CD4-positive, alpha-beta T cell treated with Interferon alpha-2 for 1 hour (primary cell): ENCODE measurements at places on chromosomes 1 and 21.

GRCh38 chr1:68228851-68229250 is 3.5 kb downstream of the WLS start:
- no peak for DNase-seq

GRCh38 chr1:34762474-34763141 is 3.1 kb downstream of the GJB4 start:
- no peak for DNase-seq

- DNase-seq, result no peak
These were observed 341.8 kb downstream of the USH2A start for GRCh38 chr1:216081445-216081844.

- no peak for DNase-seq
These were observed 115.9 kb downstream of the HUNK start for GRCh38 chr21:31988492-31989290.

DNA sequence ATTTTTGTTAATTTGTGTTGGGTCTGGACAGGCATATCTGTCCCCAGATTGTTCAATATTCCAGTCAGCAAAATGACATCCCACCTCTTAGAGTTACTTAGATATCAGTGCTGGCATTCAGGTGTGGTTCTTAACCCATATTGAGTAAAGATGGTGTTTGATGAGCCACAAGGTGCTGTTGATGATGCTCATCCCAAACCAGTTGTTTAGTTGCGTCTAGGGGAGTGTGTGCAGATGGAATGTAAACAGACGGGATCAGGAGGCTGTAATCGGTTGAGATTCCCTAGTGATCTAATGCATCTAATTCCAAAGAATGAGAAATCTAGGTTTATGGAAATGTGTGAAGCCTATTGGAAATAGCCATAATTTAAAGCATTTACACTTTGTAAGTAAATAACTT is 1.1 kb downstream of the HOOK1 start:
- DNase-seq, result no peak

GRCh38 chr1:228110556-228110955 is 1.5 kb upstream of the MRPL55 start:
- no peak for DNase-seq

DNA sequence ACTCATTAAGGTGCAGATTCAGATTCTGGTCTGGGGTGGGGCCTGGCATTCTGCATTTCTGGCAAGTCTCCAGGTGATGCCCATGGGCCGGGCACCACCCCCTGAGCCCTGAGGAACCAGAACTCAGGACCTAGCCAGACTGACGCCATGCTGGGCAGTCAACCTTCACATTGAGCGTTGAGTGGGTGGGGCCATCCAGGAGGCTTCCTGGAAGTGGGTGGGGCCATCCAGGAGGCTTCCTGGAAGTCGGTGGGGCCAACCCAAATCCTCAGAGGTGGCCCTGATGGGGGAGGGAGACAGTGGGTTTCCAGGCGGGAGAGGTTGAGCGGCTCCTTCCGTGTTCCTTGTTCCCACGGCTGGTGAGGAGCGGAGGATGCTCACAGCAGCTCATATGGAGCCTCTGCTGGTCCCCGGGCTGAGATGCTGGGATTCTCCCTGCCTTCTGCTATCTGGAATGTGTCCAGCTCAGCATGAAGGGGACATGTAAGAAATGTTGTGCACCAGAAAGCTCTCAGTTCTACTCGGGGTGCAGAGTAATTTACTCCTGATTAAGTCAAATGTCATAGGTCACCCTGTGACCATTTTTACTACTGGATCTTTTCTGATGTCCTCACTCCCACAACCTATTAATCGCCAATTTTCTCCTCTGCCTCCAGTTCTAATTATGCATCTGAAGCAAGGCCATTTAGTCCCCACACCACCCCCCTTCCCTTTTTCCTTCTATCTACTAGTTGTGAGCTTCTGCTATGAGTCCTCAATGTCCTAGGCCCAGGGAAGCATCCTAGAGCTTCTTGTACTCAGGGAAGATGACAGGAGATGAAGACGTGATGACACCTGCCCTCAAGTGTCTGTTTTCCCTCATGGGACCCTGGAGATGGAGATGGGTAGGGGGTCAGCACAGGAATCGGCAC is 435.4 kb downstream of the PTPRU start:
- DNase-seq, result no peak

GRCh38 chr1:176206006-176206960 is 803 bp downstream of the COP1 start:
- no peak for DNase-seq

GRCh38 chr1:165842023-165842670 is 14.7 kb downstream of the UCK2 start:
- DNase-seq, result no peak

- DNase-seq, result no peak
These were observed 3.4 kb downstream of the SCCPDH start for GRCh38 chr1:246727594-246727993.

- no peak for DNase-seq
These were observed 15.1 kb upstream of the TIPRL start for GRCh38 chr1:168163670-168164069.

- DNase-seq, result no peak
These were observed 259.6 kb upstream of the RRP15 start for GRCh38 chr1:218025454-218025853.

- no peak for DNase-seq
These were observed 81.0 kb upstream of the VAV3 start for GRCh38 chr1:108046026-108046425.

DNA sequence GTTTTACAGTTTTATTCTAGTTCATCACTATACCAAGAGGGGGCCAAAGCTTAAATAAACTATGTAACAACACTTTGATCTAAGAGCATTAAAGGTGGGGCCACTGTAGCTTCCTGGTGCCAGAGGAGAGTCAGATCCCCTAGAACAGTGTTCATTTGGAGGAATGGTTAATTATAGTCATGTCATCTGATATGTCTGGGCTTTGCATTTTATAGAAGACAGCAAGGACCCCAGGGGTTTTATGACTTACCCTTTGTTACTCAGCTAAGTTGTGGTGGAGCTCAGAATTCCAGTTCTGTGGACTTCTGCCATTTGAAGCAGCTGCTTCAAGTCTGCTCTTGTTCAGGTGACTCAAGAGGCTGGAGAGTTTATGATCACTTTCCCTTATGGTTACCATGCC is 16.7 kb downstream of the KDM4A start:
- no peak for DNase-seq

DNA sequence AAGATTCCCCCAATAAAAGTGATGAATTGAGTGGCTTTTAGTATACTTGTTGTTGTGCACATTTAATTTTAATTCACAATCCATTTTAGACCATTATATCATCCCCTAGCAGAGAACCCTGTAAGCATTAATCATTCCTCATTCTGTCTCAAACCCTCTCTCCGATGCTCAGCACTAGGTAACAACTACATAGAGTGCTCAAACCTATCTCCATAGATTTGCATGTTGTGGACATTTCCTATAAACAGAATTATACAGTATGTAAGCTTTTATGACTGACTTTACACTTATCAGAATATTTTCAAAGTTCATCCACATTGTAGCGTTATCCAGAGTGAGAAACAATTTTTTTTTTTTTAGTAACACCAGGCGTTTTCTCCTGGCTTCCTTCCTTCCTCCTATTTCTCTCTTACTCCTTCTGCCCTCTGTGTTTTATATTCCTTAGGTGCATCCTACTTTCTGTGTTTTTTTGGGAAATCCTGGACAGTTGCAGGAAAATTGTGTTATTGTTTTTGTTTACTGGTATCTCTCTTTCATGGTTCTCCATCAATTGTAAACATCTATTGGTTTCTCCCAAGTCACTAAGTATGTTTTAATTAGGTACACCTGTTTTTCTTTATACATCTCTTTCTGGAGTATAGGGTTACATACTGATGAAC is 1528.0 kb upstream of the TPTE start:
- DNase-seq, result no peak

GRCh38 chr1:197915862-197916499 is 1.2 kb upstream of the LHX9 start:
- no peak for DNase-seq

DNA sequence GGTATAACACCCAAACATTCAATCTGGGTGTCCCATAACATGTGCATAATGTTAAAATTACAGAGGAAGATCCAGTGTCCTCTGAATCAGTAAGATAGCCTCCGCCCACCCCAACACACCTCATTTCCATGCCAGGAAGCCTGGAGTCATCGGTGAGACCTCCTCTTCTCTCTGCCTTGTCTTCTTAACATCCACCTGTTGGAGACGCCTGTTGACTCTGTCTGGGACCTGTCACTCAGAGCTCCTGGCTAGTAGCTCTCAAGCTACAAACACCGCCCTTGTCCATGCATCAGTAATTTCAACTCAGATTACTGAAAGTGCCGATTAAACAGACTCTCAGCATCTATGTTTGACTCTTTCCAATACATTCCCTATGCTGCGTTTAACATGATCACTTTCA is 27.4 kb downstream of the KCNJ15 start:
- DNase-seq, result no peak

DNA sequence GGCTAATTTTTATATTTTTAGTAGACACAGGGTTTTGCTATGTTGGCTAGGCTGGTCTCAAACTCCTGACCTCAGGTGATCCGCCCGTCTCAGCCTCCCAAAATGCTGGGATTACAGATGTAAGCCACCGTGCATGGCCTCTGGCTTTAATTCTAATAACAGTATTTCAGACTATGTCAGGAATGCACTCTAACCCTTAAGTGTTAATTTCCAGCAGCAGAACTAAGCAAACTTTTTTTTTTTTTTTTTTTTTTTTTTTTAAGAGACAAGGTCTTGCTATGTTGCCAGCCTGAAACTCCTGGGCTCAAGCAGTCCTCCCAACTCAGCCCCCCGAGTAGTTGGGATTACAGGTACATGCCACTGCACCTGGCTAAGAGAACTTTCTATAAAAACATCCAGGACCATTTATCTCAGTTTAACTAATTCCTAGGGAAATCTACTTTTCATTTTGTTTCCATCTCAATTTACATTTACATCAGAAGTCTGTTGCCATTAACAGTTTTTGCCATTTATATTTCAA is 6.5 kb downstream of the DCAF8 start:
- no peak for DNase-seq

GRCh38 chr1:234533034-234533891 is 54.3 kb upstream of the TARBP1 start:
- DNase-seq, result no peak

- no peak for DNase-seq
These were observed 119.2 kb downstream of the ITSN1 start for GRCh38 chr21:33761441-33762036.

DNA sequence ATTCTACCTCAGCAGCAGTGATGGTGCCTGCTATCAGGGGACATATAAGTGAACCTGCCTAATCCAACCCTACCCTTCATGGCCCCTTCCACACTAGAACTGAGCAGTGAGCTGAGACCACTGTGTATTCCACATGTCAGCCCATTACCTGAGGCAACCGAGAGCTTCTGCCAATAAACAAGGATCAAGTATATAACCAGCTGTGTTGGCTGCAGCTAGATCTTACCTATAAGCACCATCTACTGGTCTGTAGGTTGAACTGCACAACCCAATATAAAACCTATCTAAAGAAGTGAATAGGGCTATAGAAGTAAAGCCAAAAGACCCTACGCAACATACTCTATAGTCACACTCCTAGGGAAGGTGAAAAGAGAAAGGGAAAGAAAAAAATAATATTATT is 376.9 kb downstream of the HHIPL2 start:
- DNase-seq, result no peak

GRCh38 chr1:214044438-214045214 is 56.9 kb downstream of the PROX1 start:
- no peak for DNase-seq

DNA sequence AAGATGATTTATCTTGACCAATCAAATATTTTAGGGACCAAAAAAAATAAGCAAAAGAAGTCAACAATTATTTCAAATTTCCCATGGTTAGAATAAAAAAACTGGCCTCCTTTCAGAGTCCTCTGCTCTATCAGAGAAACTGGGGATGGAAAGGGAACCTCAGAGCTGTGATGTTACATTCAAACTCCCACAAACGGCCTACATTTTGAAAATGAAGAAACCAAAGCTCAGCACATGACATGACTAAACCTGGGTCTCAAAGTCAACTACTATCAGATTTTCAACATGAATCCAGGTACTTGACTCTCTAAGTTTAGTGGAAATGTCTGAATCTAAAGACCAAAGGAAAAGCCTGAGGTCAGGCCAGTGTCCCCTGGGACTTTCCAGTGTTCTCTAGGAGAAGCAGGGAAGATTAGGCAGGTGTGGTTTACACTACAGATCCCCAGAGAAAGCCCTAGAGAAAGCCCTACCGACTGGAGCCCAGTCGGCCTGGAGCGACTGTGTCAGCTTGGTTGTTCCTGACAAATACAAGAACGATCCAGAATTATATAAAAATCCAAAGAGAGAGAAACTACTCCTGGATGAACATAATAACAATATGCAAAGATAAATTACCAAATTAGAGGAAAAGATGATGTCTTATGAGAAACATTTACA is 24.8 kb downstream of the JAK1 start:
- no peak for DNase-seq

DNA sequence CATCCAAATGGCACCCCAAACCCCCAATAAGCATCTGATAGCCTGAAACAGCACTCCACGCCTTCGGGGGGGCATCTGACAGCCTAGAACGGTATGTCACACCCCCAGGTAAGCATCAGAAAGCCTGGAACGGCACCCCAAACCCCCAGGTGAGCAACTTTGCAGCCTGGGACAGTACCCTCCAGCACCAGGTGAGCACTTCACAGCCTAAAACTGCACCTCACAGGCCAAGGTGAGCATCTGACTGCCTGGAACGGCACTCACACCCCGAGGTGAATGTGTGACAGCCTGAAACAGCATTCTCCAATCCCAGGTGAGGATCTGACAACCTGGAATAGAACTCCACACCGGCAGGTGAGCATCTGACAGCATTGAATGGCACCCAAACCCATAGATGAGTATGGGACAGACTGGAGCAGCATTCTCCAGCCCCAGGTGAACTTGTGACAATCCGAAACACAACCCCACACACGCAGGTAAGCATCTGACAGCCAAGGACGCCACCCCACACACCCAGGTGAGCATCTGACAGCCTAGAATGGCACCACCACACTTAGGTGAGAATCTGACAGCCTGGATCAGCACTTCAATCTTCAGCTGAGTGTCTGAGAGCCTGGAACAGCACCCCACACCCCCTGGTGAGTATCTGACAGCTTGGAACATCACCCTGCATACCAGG is 18.3 kb upstream of the MMEL1 start:
- DNase-seq, result no peak

DNA sequence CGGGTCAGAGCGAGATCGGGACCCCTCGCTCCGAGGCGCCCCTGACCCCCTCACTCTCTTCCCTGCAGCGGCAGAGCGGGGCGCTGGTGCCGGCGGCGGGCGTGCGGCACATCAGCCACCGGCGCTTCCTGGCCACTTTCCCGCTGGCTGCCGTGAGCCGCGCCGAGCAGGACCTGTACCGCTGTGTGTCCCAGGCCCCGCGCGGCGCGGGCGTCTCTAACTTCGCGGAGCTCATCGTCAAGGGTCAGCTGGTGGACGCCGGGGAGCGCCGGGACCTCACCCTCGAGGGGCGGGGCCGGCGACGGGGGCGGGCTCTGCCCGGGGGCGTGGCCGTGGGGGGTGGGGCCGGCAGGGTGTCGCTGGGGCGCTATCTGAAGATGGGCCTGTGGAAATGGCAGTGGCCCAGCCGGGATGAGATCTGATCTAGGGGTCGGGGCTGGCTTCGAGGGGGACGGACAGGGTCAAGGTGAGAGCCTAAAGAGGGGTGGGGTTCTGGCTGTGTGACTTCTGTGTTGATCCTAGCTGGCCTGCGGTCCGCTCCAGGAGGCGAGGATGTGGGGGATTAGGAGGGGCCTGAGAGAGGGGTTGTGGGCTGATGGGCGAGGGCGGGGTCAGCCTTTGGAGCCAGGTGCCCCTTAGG is 23.6 kb downstream of the PTPRU start:
- peak; percentile 24 for DNase-seq

GRCh38 chr1:235074523-235075047 is 54.1 kb downstream of the TOMM20 start:
- DNase-seq, result no peak
